ENCODE measurements at places on chromosomes 5 and 9.

DNA sequence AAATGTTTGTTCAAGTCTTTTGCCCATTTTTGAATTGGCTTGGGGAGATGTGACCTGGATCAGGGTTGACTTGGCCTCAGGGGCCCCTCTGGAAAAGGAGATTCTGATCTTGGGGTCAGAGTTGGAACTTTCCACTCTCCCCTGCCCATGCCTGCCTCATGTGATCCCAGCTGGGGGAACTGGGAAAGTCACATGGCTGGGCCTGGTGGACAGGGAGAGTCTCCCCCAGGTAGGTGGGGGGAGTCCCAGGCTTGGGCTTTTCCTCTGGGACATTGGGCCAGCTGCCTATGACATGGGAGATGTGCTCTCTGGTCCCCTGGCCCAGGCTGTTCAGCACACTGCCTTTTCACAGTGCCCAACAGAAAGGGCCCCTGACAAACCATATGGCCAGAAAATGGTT lies 60.7 kb downstream of the NDST1 start:
- no peak for DNase-seq

DNA sequence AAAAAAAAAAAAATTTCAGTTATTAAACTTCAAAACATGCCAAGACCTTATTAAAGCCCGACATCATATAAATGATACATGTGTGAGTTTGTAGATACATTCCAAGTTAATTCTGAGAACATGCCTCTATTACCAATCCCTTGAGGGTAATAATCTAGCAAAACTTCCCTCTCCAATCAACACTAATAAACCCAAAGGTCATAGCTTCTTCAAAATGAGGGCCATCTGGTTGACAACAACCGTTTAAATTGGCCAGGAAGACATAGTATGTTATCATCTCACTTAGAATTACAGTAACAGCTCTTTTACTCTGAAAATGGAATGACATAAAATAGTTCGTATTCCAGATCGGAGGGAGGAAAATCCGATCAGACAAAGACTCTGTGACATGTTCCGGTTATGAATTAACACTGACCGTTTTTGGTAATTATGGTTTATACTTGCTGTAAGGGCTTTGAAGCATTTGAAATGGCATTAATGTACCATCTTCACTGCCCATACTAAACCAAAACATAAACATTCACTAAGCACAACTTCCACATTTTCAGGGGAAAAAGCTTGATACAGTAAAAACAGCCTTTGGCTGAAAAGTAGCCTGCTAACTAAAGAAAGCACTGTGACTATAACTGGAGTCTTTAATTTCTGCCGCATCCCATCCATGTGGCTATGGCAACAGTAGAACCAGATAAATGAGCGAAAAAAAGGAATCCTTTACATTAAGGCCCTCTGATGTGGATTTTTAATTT lies 50.3 kb downstream of the ANKH start:
- DNase-seq = no peak

- DNase-seq = peak; percentile 88
These were observed 5.1 kb downstream of the MGAT4B start for GRCh38 chr5:179801304-179802206.

GRCh38 chr5:30387974-30388632 lies 805.4 kb upstream of the CDH6 start:
- DNase-seq = no peak

- DNase-seq = no peak
These were observed 74.2 kb upstream of the GRAMD2B start for GRCh38 chr5:126348855-126349635.

DNA sequence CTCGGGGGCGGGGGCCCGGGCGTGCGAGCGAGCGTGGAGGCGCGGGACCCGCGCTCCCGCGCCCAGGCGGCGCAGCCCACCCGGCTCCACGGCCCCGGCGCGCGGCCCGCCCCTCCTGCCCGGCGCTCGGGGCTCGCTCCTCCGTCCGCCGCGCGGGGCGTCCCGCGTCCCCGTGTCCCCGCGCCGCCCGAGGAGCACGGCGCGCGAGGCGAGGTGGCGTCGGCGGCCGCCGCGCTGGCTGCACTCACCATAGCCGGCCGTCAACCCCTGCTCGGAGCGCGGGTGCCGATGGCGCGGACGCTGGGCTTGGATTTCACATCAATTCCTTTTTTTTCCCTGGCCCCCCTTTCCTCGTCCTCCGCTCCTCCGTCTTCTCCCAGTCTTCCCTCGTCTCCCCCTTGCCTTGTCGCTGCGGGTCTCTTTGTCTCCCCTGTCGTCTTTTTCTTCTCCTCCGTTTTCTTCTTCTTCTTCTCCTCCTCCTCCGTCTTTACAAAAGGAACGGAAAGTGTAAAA lies 494 bp downstream of the PTCH1 start:
- DNase-seq = no peak

GRCh38 chr5:180294913-180295555 lies 3.2 kb upstream of the MAPK9 start:
- no peak for DNase-seq

GRCh38 chr5:169545762-169546161 lies 37.8 kb upstream of the SPDL1 start:
- peak; percentile 53 for DNase-seq

DNA sequence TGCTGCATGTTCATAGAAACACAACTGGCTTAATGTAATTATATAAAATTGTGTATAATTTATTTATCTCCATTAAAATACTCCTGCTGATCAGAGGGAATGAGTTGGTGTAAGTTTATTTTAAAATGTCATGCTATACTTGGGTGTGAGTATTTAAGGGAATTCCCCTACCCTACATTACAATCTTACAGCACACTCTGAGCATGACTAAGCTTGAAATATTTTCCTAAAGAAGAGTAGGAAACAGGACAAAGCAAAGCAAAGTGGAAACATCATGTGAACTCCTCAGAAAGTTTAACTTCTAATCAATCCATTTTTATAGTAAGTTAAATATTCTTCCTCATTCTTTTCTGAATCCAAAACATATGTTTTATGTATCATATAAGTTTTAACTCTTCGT lies 1271.3 kb downstream of the EFNA5 start:
- no peak for DNase-seq

- no peak for DNase-seq
These were observed 39.6 kb upstream of the FGF1 start for GRCh38 chr5:142725231-142726187.

- no peak for DNase-seq
These were observed 327.2 kb downstream of the SLF1 start for GRCh38 chr5:94945656-94946055.

- no peak for DNase-seq
These were observed 494.9 kb downstream of the PRR16 start for GRCh38 chr5:120958877-120959485.
